PC-9 (cell line): ENCODE measurements at places on chromosomes 7 and 10.

DNA sequence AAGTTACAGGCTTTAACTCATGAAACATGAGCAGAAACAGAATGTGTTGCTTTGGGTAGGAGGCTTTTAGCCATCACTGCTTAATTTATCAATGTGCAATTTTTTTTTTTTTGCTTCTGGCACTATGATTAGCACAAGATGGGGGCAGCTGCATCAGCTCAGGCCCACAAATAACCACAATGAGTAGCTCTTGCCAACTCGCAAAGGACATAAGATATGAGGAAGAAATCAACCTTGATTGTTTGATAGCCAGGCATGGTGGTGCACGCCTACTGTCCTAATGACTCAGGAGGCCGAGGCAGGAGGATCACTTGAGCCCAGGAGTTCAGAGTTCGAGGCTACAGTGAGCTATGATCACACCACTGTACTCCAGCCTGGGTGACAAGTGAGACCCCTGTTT is 12.3 kb downstream of the NOD1 start:
- no peak for DNase-seq

DNA sequence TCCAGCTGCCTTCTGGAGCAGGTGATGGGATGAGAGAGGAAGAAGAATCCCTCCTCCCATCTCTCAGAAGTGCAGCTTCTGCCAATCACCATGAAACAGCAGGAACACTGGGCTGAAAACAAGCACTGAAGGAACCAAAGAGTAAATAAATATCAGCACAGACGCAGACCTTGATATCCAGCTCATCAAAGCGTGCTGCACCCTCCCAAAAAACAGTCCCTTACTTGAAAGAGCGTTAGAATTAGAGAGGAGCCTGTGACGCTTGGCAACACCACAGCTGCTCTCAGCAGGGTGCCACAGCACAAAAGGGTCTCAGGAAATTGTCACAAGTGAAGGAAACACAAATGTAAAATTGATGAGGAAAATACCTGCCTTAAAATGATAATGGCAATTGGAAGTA is 39.5 kb downstream of the KLF6 start:
- no peak for DNase-seq

DNA sequence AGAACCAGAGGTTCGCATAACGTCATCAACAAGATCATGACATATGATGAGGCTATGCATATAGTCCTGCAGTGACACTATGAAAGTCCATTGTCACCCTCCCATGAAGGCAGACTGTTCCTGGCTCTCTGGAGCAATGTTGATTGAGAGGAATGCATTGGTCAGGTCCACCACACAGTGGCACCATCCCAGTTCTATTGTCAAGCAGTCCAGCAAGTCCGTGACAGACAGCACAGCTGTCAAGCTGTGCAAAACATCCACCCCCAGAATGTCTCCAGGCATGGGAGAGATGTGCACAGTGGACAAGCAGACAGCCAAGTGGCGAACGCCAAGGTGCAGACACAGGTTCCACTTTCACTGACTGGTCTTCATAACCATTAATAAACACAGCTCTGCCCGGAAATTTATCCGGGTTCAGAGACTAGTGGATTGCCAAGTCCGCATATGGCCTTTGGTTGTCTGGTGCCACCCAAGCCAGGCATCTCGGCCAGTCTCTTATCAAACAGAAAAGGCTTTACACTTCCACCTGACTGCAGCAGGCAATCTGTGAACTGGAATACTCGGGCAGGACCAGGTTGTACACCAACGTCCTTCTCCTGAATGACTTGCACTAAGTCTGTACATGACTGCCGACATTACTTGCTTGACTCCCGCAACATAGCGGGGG is 7.2 kb downstream of the RNF133 start:
- no peak for DNase-seq

DNA sequence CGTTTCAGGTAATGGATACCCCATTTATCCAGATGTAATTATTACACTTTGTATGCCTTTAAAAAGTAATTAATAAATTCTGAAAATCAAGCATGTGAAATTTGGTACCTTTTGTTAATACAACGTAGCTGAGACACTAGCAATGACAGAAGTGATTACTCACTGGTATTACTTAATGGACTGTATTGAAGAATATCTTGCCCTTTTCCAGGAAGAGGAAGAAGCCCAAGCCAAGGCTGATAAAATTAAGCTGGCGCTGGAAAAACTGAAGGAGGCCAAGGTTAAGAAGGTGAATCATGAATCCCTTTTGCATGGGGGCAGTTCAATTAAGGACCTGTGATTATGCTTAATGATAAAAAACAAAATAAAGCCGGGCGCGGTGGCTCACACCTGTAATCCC is 64.8 kb downstream of the APBB1IP start:
- no peak for DNase-seq

GRCh38 chr7:130521258-130521951 is 29.5 kb downstream of the MEST start:
- DNase-seq: no peak

DNA sequence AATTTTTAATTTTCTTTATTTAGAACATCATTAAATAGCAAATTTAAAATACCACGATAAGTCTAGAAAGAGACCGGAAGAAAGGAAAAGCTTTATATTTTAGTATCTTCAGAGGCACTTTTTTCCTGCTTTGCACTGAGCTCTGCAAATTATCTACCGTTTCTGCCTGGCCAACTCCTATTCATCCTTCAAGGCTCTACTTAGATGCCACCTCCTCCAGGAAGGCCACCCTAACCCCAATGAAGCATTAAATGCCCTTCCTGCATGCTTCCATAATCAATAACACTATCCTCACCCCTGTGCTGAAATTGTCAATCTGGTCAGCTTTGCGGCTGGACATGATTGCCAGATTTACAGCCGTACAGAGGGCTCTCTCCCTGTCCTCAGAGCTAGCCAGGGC is 141.8 kb upstream of the CHST15 start:
- no peak for DNase-seq

- DNase-seq: no peak
Measured at GRCh38 chr7:80807166-80807900, 111.5 kb downstream of the SEMA3C start.

GRCh38 chr10:6603142-6604125 is 23.4 kb upstream of the PRKCQ start:
- no peak for DNase-seq

GRCh38 chr10:30346615-30347014 is 2.5 kb downstream of the MTPAP start:
- no peak for DNase-seq

DNA sequence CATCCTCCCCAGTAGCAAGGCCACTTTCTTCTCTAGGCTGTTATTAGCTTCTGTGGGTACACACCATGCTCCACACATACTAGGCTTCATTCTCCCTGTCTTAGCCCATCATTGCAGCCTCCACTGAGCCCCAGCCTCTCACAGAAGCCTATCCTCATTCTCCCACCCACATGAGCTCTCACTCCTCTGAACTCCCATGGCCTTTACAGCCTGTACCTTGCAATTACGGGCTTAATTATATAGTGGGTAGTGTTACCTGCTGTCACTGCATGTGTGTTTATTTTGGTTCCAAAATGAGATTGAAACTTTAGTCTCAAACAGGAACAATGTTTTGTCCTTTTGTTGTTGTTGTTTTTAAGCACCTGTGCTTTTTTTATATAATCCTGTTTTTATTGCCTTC is 460.0 kb downstream of the KCNMA1 start:
- no peak for DNase-seq

- no peak for DNase-seq
Measured at GRCh38 chr10:101645659-101646058, 49.3 kb downstream of the FBXW4 start.

- peak; percentile 12 for DNase-seq
Measured at GRCh38 chr7:43535810-43536585, 46.9 kb upstream of the STK17A start.
